ENCODE measurements at places on chromosomes 12 and 14. TPM values are rescaled to one million over a fixed set of nuclear protein-coding genes. Genes with fewer than 3 reads are reported as not detected.

The MIS18BP1 gene
- polyA plus RNA-seq = 3.5 TPM

The KRT3 gene
- not detected for polyA plus RNA-seq

The GZMB gene
- polyA plus RNA-seq = 0.95 TPM

The TAS2R19 gene
- polyA plus RNA-seq = 0.57 TPM

Measured in right cardiac atrium (tissue), 5 donors.